Hematopoietic multipotent progenitor cell (in vitro differentiated cells): ENCODE measurements at places on chromosomes 2 and 18. TPM values are rescaled to one million over a fixed set of nuclear protein-coding genes. Genes with fewer than 3 reads are reported as not detected.

GRCh38 chr2:129728035-129728972 is 251.2 kb upstream of the RAB6C start:
- no peak for DNase-seq

DNA sequence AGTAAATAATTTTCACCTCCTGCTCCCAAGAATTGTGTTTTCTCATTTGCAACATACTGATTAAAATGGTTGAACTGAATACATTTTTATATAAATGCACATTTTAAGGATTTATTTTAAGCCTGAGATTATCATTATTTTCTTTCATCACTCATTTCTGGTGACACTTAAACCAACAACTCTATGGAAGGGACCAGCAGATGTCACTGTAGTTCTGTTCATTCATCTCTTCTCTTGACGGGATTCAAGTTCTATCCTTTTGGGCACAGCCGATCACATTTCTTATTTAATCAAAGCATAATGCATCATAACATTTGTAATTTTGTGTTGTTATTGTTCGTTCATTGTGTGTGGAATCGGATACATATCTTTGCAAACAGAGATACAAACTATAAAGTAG is 417.9 kb downstream of the HRH4 start:
- DNase-seq, result no peak

- no peak for DNase-seq
Measured at GRCh38 chr2:235510318-235510717, 16.5 kb downstream of the AGAP1 start.

DNA sequence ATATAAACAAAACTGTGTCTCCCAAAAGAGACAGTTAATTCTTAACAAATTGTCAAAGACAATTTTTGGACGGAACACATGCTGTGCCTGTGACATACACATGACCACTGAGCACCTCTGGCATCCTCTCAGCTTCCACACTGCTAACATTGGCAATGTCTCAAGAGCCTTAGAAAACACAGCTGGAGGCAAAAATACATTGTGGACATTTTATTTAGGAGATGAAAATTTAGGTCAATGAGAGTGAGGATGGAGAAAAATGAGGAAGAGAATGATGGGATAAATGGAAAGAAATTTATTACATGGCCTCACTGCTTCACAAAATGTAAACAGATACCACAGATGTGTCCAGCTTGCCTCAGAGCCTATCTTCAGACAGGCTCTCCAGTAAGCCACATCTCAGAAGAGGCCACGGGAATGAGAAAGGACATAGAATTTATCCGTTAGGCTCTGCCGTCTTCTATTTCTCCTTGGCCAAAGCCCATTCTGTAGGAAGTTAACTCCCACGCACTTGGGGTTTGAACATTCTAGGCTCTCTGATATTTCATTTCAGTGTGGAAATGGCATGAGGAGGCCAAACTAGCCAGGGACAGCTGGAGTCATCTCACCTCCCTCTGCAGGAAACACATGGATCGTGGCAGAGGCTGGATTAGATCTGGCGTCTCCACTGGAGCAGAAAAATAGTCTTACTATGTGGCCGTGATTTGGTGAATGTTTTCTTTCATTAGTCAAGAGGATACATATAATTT is 519.4 kb upstream of the DSEL start:
- DNase-seq, result no peak

DNA sequence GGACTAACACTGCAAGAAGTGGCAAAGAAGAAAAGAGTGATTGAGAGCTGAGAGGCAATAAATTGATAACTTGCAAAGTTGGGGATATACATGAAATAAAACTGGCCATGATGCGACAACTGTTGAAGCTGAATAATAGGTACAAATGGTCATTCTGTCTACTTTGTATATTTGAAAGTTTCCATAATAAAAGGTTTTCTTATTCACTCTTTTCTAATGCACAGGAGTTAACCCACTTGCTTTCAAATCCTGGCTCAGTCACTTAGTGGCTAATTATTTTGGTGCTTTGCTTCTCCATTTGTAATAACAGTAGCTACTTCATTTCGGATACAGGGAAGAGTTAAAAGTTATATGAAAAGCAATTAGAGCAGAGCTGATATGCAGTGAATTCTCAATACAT is 159.7 kb upstream of the WDSUB1 start:
- DNase-seq, result no peak

GRCh38 chr2:12651641-12652040 is 65.1 kb upstream of the TRIB2 start:
- no peak for DNase-seq

GRCh38 chr2:8954990-8955389 is 48.5 kb downstream of the MBOAT2 start:
- DNase-seq, result no peak

- no peak for DNase-seq
Measured at GRCh38 chr18:55795101-55795669, 207.2 kb upstream of the TCF4 start.

DNA sequence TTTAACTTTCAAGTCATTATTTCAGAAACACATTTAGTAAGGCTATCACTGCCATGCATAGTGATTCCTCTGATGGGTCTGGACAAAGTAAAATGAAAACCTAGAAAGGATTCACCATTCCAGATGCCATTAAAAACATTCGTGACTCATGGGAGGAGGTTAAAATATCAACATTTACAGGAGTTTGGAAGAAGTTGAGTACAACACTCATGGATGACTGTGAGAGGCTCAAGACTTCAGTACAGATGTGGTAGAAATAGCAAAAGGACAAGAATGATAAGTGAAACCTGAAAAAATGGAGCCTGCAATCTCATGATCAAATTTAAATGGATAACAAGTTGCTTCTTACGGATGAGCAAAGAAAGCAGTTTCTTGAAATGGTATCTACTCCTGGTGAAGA is 5.8 kb upstream of the TWSG1 start:
- DNase-seq, result no peak

DNA sequence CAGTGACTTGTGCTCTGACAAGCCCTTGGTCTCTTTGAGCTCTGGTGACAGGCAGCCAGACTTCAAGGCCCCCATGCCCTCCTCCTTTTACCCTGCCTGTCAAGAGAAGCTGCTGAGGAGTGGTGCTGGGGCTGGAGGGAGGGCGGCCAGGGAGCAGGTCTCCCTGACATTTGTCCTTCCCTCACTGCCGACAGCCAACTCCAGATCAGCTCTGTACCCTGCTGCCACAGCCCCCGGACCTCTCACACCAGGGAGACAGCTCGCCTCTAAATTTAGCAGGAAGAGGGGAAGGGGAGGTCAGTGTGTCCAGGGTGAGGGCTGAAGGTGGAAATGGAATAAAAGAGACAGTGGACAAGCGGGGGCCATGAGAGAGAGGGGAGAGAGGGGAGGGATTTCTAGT is 155.8 kb downstream of the TDRD15 start:
- no peak for DNase-seq

Gene IL36RN
- not detected for total RNA-seq

Gene SP5
- not detected for total RNA-seq

Gene LOXL3
- total RNA-seq, result 14.3 TPM

Gene PDCD1
- 0.27 TPM for total RNA-seq

Gene MPP4
- total RNA-seq, result under 0.01 TPM
